ENCODE measurements at places on chromosomes 5 and 9. TPM values are rescaled to one million over a fixed set of nuclear protein-coding genes. Genes with fewer than 3 reads are reported as not detected.

LRRC8A gene
- total RNA-seq, result 49.7 TPM

TRIM7 gene
- not detected for total RNA-seq

C9 gene
- total RNA-seq, result not detected

BTNL8 gene
- not detected for total RNA-seq

MTX3 gene
- total RNA-seq, result 27.9 TPM

TXNDC15 gene
- total RNA-seq, result 47.0 TPM

ZFP2 gene
- total RNA-seq, result 3.4 TPM

TSSK1B gene
- 0.16 TPM for total RNA-seq

SH3TC2 gene
- total RNA-seq, result 9.3 TPM

KIF4B gene
- not detected for total RNA-seq

STC2 gene
- total RNA-seq, result 2.6 TPM

CNTNAP3 gene
- total RNA-seq, result 5.4 TPM
